Stimulated activated CD8-positive, alpha-beta memory T cell treated with anti-CD3 and anti-CD28 coated beads, Interleukin-7, amount 100 ng/mL, for 1 hour (primary cell): ENCODE measurements at places on chromosomes 5 and 9.
A peak's percentile ranks its signal among the peaks of the same experiment; 100 is the strongest.

DNA sequence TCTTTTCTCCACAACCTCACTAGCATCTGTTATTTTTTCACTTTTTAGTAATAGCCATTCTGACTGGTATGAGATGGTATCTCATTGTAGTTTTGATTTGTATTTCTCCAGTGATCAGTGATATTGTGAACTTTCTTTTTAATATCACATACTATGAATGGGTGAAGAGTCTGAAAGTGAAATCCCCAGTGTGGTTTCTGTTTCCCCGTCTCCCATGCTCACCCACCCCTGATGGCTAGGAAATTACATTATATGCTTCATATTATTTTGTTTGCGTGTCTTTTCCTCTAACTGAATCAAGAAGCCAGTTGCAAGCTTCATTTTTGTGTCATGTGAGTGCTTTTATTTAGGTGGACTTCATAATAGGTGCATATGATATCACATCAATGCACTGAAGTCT, 171.1 kb downstream of the ARHGAP26 start:
- DNase-seq, result no peak

GRCh38 chr9:133393399-133393798, 17.2 kb downstream of the STKLD1 start:
- no peak for DNase-seq

DNA sequence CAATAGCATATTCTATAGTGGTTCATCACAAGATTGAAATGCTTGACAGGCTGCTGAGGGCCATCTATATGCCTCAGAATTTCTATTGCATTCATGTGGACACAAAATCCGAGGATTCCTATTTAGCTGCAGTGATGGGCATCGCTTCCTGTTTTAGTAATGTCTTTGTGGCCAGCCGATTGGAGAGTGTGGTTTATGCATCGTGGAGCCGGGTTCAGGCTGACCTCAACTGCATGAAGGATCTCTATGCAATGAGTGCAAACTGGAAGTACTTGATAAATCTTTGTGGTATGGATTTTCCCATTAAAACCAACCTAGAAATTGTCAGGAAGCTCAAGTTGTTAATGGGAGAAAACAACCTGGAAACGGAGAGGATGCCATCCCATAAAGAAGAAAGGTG, 43.8 kb downstream of the GCNT1 start:
- DNase-seq, result no peak

GRCh38 chr9:87292449-87293191, 205.0 kb upstream of the DAPK1 start:
- no peak for DNase-seq

DNA sequence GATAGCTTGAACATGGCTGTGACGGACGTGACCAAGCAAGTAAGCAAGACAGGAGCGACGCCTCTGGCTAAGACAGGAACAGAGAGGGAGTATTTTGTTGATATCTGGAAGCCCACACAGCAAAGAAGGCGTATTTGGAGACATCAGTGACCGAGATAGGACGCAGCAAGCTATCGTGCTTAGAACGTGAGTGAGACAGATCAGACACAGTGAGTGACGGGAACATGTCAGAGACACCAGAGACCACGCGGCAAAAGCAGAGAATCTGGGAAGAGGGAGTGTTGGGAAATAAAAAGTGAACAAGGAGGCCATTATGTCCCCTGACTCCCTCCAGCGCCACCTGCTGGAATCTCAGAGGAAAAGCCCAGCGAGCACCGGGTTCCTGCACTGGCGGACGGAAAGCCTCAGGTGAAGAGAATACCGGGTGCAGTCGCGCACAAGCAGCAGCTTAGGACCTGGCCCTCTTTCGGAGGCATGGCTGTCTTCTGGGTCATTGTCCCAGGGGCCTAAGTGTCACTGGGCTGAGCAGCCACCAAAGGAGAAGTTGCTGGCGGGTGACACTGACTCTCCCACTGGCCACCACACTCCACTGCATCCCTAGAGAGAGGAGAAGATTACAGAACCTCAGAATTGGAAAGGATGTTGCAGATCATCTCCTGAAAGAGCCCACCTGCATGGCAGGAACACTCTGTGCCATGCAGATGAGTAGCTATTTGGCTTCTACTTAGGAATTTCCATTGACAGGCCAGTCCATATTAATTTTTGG, 99.1 kb downstream of the FBXO38 start:
- peak; percentile 12 for DNase-seq

- DNase-seq, result no peak
Observed at GRCh38 chr9:79610791-79611614, 39.2 kb downstream of the TLE4 start.

- DNase-seq, result no peak
Observed at GRCh38 chr9:94920420-94921091, 194.1 kb downstream of the AOPEP start.

- no peak for DNase-seq
Observed at GRCh38 chr5:142680605-142681259, 5.2 kb downstream of the FGF1 start.

DNA sequence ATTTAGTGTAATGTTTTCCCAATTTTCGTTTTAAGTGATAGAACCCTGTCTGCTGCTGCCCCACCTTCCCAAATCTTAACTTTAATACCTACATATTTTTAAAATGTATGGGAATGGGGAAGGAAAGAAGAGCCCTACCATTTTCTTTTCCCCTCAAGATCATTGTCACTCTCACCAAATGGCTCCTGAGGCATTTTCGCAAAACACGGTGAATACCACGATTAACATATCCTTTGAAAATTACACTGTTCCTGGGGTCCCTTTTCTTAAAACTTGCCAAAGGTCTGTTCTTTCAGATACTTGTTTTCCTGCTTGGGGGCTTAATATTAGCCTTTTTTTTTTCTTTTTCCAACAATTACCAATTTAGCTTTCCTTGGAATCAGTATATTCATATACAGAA, 36.1 kb downstream of the CERT1 start:
- DNase-seq, result no peak

- no peak for DNase-seq
Observed at GRCh38 chr9:94984891-94985476, 258.5 kb downstream of the AOPEP start.

- no peak for DNase-seq
Observed at GRCh38 chr5:144395704-144396103, 225.0 kb downstream of the KCTD16 start.

DNA sequence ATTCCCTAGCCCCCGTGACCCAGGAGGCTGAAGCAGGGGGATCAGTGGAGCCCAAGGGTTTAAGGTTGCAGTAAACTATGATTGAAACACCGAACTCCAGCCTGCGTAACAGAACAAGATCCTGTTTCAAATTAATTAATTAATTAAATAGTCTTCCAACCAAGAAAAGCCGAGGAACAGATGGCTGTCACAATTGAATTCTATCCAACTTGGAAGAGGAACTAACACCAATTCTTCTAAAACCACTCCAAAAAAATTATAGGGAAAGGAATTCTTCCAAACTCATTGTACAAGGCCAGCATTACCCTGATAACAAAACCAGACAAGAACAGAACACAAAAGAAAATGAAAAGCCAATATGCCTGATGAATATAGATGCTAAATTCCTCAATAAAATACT, 43.4 kb upstream of the RGS7BP start:
- no peak for DNase-seq

- DNase-seq, result no peak
Observed at GRCh38 chr9:35510754-35511428, 21.0 kb downstream of the RUSC2 start.
